ENCODE measurements at places on chromosomes 16 and 17. TPM values are rescaled to one million over a fixed set of nuclear protein-coding genes. Genes with fewer than 3 reads are reported as not detected.

- DNase-seq: no peak
These were observed 27.9 kb upstream of the HSBP1 start for GRCh38 chr16:83779886-83780285.

Gene CDH11
- total RNA-seq: 61.7 TPM

DNA sequence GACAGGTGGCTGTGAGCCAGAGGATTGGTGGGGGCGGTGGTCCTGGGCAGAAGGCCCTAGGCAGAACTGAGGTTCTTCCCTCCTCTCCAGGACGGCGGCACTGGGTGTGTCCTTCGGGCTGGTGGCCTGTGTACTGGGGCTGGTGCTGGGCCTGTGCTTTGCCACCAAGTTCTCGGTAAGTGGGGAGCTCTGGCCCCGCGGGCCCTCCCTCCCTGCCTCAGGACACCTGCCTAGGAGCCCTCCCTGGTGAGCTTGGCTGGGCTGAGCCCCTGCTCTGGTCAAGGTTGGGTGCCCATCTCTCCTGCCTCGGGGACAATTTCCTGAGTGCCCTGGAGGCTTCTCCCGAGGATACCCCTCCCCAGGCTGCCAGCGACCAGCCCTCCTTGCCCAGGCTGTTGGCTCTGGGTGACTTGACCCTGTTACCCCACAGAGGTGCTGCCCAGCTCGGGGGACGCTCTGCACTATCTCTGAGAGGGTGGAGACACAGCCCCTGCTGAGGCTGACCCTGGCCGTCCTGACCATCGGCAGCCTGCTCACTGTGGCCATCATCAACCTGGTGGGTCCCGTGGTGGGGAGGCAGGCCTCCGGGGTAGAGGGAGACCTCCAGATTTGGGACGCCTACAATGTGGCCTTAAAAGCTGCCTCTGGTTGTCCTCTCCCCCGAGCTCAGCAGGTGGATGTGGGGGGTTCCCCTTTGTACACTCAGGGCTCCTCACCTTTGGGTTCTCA, 42.0 kb downstream of the ADCY7 start:
- no peak for DNase-seq

Gene SMTNL2
- not detected for total RNA-seq

Gene SLC52A1
- 0.52 TPM for total RNA-seq

GRCh38 chr16:75288596-75289120, 37.2 kb upstream of the BCAR1 start:
- no peak for DNase-seq

GRCh38 chr17:8477715-8478441, 42.2 kb downstream of the NDEL1 start:
- no peak for DNase-seq

DNA sequence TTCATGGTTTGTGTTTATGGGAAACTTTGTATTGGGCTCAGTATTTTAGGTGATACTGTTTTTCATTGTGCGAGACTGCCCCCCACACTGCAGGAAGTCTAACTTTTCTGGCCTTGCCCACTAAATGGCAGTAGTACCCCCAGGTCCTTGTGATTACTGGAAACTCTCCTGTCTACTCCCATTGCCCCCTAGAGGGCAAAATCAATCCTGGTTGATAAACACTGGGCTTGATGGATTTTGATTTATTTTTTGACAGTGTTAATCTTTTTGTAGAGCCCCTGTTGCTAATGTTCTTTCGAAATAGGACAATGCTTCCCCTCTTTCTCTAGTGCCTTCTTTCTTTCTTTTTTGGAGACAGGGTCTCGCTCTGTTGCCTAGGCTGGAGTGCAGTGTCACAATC, 15.5 kb downstream of the METTL9 start:
- DNase-seq: no peak
